ENCODE measurements at places on chromosomes 16 and 17.

GRCh38 chr16:29811896-29812665 lies at the start of gene PRRT2:
Gene PRRT2 (plus strand): TSS chr16:29812193. CDS start chr16:29813055, 862 bp downstream.
- no peak for DNase-seq

DNA sequence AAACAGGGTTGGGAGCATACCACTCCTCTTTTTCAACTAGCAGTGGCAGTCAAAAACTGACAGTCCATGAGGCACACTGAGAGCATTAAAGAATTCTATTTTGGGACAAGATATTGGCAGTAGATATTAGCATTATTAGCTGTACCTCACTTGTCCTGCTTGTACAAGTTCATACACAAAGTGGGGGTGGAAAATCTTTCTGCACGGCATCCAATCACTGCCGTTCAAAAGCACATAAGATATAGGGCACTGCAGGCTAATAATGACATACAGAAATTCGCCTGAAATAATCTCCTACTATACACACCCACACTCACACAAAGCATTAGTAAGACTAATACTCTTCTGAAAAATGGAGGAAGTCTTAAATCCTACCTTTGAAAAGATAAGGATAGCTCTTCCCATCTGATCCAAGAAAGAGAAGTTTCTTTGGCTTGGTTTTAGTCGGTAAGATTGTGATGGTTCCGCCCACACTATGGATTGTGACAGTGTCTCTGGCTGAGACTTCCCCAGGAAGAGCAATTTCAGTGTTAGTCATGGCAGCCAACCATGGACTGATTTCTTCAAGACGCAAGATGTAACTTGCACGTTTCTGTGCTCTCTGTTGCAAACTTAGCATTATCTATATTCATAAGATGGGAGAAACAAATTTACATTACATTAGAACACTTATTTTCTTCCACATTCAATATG lies 40.6 kb upstream of the ARL6IP1 start:
- peak; percentile 94 for DNase-seq

- DNase-seq, result no peak
These were observed 104.3 kb upstream of the TNRC6C start for GRCh38 chr17:77854083-77854758.

- DNase-seq, result no peak
These were observed 31.8 kb downstream of the USP7 start for GRCh38 chr16:8931859-8932258.

GRCh38 chr16:57926041-57926440 lies 44.9 kb downstream of the CNGB1 start:
- no peak for DNase-seq

DNA sequence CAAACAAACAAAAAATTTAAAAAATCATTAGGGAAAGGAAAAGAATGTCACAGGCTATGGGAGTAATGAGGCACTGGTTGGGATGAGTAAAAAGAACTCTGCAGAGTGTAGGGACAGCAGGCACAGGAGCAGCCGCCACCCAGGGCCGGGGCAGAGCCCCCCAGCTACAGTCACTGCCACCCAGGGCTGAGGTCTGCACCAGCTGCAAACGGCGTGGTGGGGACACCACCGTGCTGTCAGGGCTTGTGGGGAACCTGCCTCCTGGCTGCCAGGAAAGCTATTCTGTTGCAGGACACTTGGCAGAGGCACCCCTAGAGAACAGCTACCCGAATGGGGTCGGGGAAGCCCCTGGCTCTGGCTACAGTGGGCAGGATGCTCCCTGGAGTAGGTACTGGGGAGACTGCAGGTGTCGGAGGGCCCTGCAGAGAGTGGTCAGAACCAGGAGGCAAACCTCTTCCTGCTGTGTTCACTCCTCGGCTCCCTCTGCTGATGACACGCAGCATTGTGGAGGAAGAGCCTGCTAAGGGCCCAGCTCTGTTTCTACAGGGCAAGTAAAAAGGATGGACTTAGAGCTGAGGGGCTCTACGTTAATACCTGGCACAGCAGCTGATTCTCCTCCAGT lies 32.3 kb upstream of the CAPN15 start:
- DNase-seq, result peak; percentile 22
